ENCODE measurements at places on chromosomes 12 and 14.

DNA sequence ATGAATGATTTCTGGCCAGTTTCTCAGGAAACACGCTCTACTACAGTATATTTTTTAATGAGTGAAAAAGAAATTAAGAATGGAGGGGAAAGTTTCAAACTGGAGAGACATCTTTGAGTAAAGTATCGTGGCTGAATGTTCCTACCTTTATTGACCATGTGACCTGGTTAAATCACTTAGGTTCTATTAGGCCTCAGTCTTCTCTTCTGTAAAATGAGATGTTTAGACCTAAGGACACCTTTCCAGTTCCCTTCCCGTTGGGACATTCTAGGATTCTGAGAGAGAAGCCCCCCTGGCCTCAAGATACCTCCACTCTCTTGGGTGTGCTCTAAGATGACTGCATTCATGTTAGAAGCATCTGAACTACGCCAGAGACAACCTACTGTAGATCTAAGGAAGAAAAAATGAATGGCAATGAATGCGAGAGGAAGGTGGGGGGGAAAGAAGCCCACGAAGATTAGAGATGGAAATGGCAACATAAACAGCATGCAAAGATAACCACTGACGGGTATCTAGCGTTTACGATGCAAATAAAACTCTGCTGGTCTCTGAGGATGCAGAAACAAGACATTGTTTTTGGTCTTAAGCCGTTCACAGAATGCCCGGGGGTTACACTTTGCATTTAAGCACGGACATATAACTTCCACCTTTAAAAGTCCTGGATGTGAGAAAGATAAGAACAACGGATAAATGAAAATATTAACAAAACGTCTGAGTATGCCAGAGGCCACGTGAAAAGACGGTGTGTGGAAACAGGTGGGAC is 599 bp upstream of the CPSF6 start:
- DNase-seq = no peak

DNA sequence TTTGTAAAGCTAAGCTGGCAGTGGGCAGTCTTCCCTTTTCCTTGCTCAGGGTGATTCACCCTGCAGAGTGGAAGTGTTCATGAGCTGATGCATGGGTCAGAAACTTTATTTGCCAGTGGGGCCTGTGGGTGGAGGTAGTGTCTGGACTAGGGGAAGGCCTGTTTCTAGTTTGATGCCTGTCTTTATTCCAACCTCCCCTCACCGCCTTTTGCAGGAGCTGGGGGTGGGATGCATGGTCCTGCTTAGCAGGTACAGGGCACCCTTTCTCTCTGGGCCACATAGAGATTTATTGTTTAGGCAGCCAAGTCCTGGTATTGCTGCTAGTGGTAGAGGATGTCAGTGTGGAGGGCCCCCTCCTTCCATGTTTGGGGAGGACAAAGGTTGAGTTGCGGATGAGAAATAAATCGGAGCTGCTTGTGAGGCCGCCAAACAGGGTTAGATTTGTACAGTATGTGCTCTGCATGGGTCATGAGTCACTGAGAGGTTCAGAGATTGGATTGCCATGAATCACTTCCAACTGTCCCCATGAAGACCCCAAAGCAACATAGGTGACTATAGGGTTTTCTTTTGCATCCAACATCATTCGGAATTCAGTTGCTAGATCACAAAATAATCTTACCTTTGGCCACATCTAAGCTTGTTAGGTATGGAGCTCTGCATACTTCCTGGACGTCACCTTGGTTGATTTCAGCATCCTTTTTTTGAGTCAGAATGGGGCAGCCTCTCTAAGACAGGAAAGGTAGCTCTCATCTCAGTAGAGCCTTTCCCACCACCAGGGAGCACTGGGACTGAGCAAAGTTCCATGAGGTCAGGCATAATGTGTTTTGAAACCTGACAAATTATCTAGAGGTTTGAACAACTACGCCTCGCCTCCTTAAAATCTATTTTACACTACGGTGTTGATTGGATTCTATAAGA is 8.8 kb downstream of the SMOC1 start:
- no peak for DNase-seq

- no peak for DNase-seq
Measured at GRCh38 chr14:55546212-55546874, 33.7 kb upstream of the KTN1 start.

GRCh38 chr12:133129368-133130037 is 571 bp downstream of the ZNF891 start:
- DNase-seq = no peak

- DNase-seq = no peak
Measured at GRCh38 chr14:58072288-58073071, 79.5 kb downstream of the ARMH4 start.

All from stimulated activated CD4-positive, alpha-beta T cell treated with anti-CD3 and anti-CD28 coated beads, TNF-alpha, amount 100 ng/mL, for 4 hours (primary cell).